ENCODE measurements at places on chromosomes 2 and 18.

DNA sequence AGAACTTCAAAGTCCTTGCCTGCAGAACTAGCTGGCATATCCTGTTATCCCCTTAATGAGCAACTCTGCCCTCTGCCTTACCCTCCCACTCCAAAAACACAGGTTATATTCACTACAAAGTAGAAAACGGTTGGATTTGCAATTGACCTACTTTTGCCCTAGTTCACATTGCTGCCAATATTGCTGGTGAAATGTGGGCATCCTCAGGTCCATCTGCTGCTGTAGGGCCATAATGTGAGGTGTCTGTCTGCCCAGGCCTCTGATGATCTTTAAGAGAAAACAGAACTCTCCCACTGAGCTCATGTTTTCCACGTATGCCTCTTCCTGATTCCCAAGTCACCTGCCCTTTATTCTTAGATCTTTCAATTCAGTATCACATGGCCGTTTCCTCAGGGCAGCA lies 294.0 kb upstream of the CDH20 start:
- no peak for DNase-seq

- DNase-seq, result no peak
Measured at GRCh38 chr2:67453310-67453709, 56.2 kb downstream of the ETAA1 start.

DNA sequence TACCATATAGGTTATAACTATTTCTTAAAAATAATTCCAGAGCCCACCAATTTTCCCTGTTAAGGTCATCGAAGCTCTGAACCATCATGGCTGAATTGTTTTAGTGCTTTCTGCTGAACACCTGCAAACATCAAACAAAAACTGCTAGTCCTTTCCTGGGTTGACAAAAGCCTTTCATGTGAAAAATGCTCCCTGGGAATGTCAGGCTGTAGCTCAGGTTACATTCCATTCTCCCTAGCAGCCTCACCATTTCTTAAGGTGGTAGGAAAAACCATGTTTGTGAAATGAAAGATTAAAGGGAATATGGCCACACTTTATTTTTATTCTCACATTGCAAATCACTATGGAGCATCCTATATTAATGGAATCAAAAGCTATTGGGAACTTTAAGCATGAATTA lies 5.7 kb downstream of the TCF4 start:
- peak; percentile 24 for DNase-seq

DNA sequence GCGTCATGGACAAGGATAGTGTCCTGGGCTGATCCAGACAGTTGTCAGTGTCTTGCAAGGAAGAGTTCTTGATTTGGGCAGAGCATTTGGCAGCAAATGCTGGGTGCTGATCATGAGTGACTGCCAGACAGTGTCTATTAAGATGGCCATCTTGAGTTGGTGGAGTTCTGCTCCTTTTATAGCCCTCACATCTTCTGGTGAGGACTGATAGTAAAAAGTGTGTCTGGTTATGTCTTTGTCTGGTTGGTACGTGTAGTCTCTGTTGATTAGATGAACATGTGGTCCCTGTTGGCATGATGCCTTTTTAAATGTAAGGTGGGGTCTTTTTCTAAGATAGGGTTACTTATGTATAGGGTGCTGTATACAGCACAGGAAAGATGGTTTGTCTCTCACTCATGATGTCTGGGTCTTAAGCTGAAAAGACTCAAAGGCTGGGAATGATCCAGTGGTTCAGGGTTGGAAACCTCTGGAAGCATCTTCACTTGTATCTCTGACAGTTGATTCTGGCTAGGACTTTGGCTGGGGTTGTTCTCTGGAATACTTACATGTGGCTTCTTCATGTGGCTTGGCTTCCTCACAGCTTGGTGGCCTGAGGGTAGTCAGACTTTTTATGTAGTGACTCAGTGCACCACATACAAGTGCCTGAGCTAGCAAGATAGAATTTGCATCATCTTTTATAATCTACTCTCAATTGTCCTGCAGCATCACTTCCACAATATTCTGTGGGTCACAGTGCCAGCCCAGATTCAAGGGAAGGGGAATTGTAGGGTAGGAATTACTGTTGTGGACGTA lies 11.8 kb downstream of the MTX2 start:
- no peak for DNase-seq

- no peak for DNase-seq
Measured at GRCh38 chr2:208386541-208386940, 20.1 kb upstream of the PTH2R start.

DNA sequence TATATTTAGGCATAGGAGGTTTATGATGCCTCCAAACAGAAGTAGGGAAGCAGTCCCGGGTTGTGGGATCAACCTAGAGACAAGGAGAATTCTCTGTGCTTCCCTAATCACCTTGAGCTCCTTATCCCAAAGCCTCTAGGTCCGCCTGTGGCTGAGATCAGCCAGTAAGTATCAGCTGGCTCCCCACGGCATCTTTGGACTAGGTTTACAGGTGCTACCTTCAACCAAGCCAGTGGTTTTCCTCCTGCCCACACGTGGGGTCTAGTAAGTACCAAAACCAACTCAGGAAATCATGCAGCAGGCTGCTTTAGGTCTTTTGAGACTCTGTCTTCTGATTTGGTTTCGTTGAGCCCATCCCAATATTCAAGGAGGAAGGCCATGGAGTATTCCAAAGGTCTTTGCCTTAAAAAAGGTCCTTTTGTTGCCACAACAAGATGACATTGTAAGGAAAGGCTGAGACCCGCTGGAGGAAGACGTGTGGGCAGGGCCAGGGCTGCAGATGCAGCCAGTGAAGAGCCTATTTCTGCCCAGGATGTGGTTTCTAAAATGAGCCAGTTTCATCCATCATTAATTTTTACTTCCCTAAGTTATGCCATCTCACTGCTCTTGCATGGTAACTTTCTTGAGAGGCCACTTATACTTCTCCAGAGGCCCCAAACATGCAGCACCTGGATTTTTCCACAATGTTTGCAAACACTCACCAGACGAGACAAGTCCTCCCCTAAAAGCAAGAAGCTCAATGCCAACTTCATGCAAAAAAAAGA lies 248.7 kb downstream of the RNF152 start:
- DNase-seq, result no peak
